ENCODE measurements at places on chromosomes 5 and 9.

GRCh38 chr5:127943061-127943371, 140.6 kb upstream of the SLC12A2 start:
- no peak for DNase-seq

DNA sequence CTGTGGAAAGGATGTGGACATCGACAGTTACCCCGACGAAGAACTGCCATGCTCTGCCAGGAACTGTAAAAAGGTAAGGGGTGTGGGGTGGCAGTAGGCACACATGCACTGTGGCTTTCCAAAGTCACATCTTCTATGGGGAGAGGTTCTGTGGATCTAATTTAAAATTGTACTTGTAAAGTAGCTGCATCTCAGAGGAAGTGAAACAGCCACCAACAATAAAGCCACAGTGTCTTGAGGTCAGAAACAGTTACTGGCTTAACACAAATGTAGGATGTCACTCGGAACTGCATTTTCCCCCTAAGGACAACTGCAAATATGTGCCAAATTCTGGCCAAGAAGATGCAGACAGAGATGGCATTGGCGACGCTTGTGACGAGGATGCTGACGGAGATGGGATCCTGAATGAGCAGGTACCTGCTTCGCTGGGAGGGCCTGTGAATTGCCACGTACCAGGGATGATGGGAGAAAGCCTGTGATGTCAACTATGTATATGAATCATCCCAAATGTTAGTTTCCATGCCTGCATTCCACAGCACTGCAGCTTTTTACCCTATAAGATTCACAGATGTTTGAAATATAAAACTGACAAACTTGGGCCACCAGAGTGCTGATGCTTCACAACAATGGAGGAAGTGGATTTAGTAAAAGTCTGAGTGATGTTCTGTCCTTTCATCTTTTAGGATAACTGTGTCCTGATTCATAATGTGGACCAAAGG, 35.3 kb downstream of the THBS4 start:
- no peak for DNase-seq

GRCh38 chr5:152883066-152883775, 478.1 kb upstream of the NMUR2 start:
- no peak for DNase-seq

GRCh38 chr5:39700523-39700922, 275.7 kb upstream of the DAB2 start:
- DNase-seq: no peak

DNA sequence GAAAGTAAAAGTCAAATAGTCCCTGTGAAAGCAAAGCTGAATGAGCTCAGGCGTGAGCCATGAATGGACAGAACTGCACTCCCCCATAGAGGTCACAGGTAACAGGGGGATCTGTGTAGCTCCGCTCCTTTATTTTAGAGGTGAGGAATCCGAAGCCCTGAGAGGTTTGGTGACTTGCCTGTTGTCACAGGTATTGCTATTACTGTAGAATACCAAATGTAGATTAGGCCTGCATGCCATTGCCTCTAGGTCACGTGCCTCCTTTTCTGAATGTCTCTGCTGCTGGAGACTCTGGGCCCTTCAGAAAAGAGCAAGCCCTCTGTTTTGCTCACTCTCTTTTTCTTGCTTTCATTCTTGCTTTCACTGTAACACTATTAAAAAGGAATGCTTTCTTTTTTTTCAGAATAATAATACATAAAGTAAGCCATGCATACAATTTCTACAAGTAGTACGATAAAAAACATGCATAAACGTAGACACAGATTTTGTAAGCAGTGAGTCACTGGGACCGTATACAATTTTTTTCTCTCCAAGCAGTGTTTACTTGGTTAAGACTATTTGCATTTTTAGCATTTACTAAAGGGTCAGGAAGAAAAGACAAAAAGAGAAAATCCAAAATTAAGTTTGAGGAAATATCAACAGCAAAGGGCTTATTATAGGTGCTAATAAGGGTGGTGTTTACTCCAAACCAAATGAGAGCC, 568.7 kb upstream of the ADAMTS16 start:
- no peak for DNase-seq

- DNase-seq: no peak
Measured at GRCh38 chr5:78778538-78778937, 130.0 kb upstream of the LHFPL2 start.

DNA sequence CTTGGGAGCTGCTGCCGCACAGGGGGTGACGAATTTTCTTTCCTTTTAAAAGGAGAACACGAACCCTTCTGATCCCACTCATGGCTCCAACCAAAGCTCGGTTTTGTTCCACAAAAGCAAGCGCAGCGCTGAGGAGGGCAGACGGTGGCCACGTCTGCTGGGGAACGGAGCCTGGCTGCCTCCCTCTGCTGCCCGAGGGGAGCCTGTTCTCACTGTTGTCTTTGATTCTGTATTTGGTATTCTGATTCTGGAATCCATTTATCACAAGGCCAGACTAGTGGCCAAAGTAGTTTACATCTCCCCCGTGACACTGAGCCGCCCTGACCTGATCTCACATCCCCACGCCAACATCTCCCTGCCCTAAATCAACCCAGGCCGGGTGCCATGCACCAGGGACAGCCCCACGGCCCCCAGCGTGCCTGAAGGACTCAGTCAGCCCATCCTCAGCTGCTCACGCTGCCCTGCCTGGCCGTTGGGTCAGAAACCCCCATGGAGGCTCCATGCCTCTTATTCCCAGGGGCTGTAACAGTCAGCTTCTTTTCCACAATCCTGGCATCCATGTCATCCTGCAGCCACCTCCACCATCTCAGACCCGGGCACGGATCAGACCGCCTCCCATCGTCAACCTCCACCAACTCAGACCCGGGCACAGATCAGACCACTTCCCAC, 6.7 kb upstream of the NSMF start:
- DNase-seq: no peak

DNA sequence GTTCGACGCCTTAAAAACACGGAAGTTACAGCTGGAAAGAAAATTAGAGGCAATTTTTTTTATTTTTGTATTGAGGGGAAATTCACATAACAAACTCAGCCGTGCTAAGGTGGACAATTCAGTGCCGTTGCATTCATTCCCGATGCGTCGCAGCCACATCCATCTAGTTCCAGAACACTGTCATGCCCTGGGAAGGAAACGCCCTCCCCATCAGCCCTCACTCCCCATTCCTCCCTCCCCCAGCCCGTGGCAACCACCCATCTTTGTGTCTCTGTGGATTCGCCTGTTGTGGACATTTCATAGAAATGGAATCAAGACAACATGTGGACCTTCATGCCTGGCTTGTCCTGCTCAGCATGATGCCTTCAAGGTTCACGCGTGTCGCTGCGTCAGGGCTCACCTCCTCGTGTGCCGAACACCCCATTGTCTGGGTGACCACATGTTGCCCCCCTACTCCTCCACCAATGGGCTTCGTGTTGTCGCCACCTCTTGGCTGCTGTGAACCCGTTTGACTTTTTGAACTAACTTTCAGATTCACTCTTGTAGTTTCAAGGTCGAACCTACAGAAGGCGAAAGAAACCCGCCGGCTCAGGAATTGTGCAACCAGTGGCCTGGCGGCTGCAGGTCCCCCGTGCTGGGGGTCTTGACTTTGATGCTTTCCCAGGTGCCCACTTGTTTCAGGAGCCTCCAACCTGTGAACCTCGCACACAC, 17.4 kb upstream of the CAMSAP1 start:
- DNase-seq: no peak

GRCh38 chr5:178201221-178201926, 3.0 kb upstream of the HNRNPAB start:
- DNase-seq: no peak

- DNase-seq: no peak
Measured at GRCh38 chr9:106019702-106020101, 325.4 kb downstream of the TMEM38B start.

GRCh38 chr5:148147415-148147814, 20.9 kb upstream of the SPINK14 start:
- no peak for DNase-seq

DNA sequence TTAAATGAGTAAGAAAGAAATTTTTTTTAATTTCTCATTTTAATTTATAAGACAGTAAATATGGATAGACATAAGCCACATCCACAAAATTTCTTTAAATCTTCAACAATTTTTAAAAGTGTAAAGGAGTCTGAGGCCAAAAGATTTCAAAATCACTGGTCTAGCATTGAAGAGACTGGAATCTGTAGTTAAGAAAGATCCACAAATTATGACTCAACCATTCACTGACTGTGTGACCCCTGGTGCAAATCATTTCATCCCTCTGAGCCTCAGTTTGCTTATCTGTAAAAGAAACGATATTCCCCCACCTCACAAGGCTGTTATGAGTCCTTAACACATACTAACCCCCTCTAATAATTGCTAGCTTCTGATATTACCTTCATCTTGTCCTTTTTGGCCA, 98.5 kb downstream of the EBF1 start:
- DNase-seq: no peak

DNA sequence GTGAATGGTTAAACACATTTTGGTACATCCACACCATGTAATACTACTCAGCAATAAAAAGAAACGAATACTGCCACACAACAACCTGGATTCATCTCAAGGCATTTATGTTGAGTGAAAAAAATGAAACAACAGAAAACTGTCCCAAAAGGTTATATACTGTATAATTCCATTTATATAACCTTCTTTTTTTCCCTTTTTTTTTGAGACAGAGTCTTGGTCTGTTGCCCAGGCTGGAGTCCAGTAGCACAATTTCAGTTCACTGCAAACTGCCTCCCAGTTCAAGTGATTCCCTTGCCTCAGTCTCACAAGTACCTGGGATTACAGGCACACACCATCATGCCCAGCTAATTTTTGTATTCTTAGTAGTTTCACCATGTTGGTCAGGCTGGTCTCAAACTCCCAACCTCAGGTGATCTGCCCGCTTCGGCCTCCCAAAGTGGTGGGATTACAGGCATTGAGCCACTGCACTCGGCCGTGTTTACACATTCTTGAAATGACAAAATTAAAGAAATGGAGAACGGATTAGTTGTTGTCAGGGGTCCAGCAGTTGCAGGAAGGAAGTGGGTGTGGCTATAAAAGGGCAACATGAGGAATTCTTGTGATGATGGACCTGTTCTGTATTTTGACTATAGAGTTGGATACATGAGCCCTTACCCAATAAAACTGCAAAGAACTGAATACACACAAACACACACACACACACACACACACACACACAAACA, 17.4 kb downstream of the PPP6C start:
- no peak for DNase-seq

- DNase-seq: no peak
Measured at GRCh38 chr9:76835571-76836283, 70.2 kb downstream of the PRUNE2 start.

GRCh38 chr5:123391009-123391408, 32.2 kb downstream of the CEP120 start:
- no peak for DNase-seq

GRCh38 chr9:110198357-110198756, 9.6 kb downstream of the C9orf152 start:
- DNase-seq: no peak

- DNase-seq: no peak
Measured at GRCh38 chr9:124782661-124783574, 6.0 kb downstream of the OLFML2A start.

DNA sequence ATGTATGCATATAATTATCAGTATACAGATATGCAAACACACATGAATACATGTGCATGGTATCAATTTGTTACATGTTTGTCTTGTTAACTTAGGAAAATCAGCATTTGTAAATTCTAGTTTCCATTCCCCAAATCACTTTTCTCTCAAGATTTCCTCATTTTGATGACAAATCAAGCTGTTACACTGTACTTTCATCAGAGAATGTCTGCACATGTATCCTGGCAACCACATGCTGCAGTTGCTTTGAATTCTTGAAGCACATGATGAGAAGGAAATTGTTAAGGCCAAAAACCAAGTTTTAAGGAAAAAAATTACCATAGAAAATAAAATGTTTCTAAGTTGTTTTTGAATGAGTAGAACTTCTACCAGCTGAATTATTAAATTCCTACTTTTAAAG, 1834.5 kb downstream of the EFNA5 start:
- DNase-seq: no peak

DNA sequence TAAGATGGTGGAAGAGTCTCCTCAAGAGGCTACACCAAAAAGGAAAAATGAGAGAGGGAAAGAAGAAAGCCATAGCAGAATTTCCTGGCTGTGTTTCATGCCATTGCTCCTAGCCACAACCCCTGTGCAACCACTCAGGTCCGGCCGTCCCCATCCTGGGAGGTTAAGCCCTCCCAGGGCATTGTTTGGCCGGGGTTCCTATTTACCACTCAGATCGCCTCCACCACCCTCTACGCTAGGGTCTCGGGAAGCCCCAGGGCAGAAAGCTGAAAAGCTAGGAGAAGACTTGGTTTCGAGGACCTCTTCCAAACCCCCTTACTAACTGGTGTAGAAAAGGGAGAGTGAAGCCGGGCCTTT, 715 bp downstream of the RC3H2 start:
- peak; percentile 39 for DNase-seq

DNA sequence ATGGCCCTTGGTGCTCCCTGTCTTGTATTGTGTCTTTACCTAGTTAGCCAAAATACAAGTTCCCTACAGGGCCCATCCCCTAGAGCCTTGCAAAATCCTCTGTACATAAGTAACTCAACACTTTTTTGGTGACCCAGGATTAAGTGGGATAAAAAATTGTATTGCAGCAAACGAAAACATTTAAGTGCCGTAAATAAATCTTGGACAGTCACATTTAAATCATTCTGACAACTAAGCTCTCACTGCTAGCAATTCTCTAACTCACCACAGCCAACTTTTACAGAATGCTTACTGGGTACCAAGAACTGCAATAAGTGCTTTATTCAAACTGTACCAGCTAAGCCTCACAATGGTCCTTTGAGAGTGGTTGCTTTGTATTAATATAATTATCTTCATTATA, 56.6 kb downstream of the GNAQ start:
- peak; percentile 46 for DNase-seq

GRCh38 chr5:24444414-24444813, 200.4 kb downstream of the CDH10 start:
- no peak for DNase-seq

DNA sequence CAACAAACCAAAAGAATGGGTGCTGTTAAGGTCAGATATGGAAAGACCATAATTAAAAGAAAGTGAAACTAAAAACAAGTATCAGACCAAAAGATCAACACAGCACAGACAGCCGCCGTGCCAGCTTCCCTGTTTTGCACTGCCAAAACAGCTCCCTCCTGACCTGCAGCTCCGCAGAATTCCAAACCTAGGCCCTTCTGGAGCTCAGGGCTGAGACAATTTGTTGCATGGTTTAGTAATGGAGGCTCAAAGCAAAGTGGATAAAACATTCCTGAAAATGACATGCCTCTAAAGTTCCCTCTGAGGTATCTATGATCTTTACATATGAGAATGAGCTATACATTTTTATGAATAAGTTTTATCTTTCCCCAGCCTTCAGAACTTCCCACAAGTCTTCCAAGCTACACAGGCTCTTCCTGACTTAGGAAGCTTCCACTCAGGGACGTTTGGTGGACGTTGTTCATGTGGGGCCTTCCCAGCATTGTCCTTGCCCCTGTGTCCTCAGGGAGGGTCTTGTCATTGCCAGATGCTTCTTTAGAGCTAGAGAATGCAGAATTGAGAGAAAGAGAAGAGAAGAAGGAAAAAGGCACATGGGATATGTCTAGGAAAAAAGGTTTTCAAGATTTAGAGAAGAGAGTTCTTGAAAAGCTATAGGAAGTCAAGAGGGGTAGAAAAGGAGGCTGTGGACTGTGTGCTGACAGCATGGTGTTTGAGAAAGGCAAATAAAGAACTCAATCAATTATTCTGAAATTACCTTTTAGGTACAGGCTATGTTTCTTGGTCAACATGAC, 28.4 kb upstream of the SSBP2 start:
- no peak for DNase-seq

- no peak for DNase-seq
Measured at GRCh38 chr5:39742916-39743315, 318.1 kb upstream of the DAB2 start.
